Activated CD8-positive, alpha-beta T cell treated with anti-CD3 and anti-CD28 coated beads, Interleukin-2, amount 10 ng/mL, durations not matched to agents 7 days and 5 days (primary cell): ENCODE measurements at places on chromosomes 6 and 20. TPM values are rescaled to one million over a fixed set of nuclear protein-coding genes. Genes with fewer than 3 reads are reported as not detected.
A peak's percentile ranks its signal among the peaks of the same experiment; 100 is the strongest.

DNA sequence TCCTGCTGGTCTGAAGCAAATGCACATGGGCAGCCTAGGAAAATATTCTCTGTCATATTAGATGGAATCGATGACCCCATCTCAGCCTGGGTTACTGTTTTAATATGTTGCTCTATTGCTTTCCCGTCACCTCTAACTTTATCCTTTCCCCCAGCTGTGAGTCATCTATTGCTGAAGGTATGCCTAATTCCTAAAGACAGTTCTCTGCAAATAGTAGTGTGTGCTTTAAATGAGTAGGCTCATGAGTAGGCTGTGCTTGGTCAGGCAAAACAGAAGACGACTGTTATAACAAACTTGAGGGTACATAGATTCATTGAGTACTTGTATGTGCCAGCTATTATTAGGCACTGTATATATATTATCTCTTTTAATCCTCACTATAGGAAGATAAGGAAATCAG, 47.2 kb downstream of the CTNNBL1 start:
- DNase-seq: no peak

DNA sequence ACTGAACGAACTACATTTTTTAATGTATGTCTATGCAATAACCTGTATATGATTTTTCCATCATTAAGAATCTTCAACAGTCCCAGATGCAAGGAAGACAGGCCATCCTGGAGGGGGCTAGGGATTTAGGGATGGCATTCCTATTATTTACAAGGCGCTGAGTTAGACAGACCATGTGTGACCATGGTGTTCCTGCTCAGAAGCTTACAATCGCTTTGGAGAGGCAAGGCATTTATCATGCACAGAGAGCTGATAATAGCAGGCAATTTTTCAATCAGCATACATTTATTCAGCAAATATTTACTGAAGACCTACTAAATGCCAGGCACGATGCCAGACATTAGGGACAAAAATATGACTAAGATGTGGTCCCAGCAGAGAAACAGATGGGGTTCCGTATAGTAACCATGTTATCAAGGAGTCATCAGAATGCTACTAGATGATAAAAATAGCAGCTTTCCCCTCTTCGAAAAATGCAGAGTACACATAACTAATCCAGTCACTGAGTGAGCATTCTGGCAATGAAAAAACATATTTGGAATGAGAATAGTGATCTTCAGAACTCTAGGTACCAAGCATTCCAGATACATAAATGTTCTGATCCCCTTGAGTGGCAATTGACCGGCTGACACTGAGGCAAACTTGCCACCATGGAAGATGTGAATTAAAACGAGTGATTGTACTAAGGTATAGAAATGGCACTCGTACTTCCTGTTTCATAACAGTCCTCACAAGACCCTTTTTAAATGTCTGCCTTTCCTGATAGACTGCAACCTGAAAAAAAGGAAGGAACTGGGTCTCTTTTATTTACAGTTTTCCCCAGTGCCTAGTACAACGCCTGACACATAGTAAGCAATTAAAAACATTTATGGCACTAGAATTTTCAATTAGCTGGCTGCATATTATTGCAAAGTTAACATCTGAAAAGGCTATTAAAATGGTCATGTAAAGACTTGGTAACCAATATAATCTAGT, 135.7 kb downstream of the ATXN1 start:
- DNase-seq: no peak

GRCh38 chr6:34259529-34260069, 10.8 kb upstream of the SMIM29 start:
- no peak for DNase-seq

GRCh38 chr6:41779336-41779735, 364 bp downstream of the FRS3 start:
- DNase-seq: no peak

- DNase-seq: peak; percentile 78
These were observed at the start of gene SCRT2 for GRCh38 chr20:675453-676314. SCRT2 (minus strand) TSS chr20:675802; CDS start chr20:675601, 201 bp downstream.

DNA sequence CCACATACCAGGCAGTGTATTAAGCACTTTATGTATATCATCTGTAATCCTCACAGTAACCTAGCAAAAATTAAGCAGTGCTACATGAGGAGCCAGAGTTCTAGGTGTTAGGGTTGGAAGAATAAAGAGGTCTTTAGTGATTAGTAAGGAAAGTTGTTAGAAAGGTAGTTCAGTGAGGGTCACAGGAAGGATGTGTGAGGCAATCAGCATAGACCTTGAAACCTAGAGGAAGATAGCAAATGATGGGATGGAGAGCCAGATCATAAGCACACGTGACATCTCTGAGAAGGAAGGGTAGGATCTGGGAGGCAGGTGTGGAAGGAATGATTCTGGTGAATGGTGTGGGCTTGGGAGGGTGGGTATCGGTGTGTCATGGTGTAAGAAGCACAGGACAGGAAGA, 2.2 kb downstream of the KAT14 start:
- no peak for DNase-seq

DNA sequence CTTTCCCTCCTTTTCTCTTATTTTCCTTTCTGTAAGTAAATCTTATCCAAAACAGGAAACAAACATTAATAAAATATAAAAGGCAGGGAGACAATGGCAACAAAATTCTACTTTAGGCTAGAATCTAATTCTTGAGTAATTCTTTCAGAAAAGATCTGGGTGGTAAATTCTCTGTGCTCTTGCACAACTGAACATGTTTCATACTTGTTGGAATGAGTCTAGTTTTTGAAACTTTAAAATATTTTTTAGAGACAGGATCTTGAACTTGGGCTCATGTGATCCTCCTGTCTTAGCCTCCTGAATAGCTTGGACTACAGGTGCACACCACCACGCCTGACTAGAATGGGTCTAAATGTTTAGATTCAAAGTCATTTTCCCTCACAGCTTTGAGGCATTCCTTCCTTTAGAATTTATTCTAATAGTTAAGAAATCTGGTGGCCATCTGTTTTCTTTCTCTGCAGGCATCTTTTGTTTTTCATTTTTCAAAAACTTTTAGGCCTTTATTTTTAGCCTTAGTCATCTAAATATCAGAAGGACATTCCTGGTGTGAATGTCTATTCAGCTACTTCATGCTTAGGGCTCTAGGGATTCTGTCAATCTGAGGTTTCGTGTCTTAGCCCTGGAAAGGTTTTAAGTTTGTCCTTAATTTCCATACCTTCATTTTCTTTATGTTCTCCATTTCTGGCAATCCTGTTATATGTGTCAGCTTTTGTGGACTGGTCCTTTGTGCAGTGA, 76.5 kb downstream of the CDKAL1 start:
- DNase-seq: no peak

GRCh38 chr20:50496773-50497385, 13.3 kb upstream of the PTPN1 start:
- no peak for DNase-seq

DNA sequence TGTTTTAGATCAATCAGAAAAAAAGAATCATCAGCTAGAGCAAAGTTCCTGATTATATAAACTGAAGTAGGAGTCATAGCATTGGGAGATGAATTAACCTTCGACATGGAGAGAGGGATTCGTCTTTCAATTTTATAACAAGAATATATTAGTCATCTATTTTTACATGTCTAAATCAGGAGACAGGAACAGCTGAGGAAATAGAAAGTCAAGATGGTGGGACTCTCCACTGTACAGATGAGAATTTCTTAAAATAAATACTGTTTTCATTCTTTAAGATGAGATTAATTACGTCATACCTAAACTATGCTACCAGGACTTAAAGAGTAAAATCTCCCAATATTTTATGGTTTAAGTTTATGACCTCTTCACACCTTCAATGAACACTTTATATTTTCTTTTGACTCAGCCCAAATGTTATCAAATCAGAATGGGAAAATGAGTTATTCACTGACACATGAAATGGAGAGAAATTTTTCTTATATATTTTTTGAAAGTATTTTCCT, 1137.7 kb downstream of the EPHA7 start:
- no peak for DNase-seq

DNA sequence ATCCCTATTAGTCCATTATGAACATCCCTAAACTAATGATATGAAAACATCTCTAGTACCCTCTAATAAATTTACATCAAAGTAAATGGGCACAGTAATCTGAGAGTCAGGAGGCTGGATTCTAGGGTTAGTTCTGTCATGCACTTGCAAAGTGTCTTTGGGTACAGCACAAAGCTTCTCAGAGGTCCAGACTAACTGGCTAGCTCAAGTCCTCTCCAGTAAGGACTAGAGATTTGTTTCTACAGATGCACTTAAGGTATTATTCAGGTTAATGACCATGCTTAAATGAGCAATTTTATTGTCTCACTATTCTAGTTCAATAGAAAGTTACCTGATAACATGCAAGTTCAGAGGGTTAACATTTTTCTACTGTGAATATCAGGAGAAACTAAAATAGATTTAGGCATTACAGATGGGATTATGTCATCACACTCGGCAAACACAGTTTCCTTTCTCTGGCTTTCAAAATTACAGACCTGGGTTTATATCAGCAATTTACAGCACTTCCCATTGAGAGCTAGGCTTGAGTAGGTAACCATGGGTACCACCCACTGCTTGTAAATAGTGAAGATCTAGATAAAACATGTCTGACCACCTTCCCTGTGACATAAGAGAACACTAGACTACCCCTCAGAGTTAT, 402.9 kb upstream of the RUNX2 start:
- DNase-seq: peak; percentile 62

ANKEF1 gene
- 3.9 TPM for total RNA-seq

PLEKHG1 gene
- total RNA-seq: 0.76 TPM

DYNLT1 gene
- 86.4 TPM for total RNA-seq

TSPO2 gene
- not detected for total RNA-seq

KIAA0408 gene
- 3.1 TPM for total RNA-seq

MMUT gene
- 14.0 TPM for total RNA-seq
